ENCODE measurements at places on chromosomes 7 and 10.

GRCh38 chr7:142776206-142776844, 5.6 kb downstream of the PRSS2 start:
- DNase-seq = peak; percentile 80

DNA sequence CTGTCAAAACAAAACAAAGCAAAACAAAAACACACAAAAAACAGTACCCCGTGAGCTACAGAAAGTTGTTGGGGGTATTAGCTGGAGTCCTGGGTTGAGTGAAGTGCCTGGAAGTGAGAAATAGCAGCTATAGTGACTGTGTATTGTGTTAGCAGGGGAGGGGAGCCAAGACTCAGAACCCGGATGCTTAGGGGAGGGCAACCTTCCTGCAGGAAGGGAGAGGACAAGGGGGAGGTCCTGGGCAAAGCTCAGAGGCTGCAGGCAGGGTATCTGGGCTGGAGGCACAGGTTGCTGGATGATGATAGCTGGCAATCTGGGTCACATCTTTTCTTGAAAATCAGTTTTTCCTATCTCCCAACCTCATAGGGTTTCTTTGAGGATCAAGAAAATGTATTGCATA, 75.8 kb upstream of the PARD3 start:
- DNase-seq = peak; percentile 39

- DNase-seq = no peak
Measured at GRCh38 chr10:58322835-58323209, 12.0 kb upstream of the UBE2D1 start.

DNA sequence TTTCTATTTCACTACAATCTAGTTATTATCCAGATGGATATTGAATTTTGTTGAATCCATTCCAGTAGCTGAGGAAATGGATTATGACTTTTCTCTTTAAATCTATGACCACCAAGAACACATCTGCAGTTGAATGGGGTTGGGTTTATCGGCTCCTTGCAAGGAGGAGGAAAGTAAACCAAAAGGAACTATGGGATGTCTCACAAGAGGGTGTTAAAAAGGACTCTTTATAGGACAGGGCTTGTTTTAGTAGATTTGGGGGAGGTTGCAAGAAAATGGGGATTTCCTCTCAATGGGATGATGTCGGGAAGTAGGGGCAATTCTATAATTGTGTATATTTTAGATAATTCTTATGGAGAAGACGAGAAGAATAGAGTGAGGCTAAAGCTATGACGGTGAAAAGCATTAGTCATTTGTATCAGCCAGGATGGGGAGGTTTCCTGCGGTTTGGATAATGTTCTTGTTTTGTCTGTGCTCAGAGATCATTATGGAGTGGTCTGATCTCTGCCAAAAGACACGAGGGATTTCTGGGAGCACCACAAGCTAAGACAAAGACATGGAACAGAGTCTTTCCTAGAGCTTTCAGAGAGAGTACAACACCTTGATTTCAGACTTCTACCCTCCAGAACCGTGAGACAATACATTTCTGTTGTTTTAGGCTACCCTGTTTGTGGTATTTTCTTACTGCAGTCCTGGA, 5.3 kb upstream of the LRRC61 start:
- peak; percentile 81 for DNase-seq

- peak; percentile 31 for DNase-seq
Measured at GRCh38 chr10:12597788-12598765, 248.7 kb downstream of the CAMK1D start.

- DNase-seq = no peak
Measured at GRCh38 chr7:26629696-26630095, 234.7 kb downstream of the SKAP2 start.

DNA sequence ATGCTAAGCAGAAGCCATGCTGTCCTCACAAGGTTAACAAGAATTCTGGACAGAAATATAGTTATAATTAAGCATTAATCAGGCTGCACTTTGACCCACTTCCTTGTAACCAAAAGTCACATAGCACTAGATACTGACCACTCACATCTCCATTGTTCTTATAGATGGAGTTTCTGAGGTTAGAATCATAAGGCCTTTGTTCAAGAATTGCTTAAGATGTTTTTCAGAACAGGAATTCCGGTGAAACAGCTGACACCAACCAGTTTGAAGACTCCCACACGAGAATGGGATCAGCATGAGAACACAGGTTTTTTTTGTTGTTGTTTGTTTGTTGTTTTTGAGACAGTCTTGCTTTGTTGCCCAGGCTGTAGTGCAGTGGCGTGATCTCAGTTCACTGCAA, 488.3 kb upstream of the NRP1 start:
- peak; percentile 6 for DNase-seq

- peak; percentile 54 for DNase-seq
Measured at GRCh38 chr7:35596061-35596460, 98.9 kb downstream of the HERPUD2 start.

DNA sequence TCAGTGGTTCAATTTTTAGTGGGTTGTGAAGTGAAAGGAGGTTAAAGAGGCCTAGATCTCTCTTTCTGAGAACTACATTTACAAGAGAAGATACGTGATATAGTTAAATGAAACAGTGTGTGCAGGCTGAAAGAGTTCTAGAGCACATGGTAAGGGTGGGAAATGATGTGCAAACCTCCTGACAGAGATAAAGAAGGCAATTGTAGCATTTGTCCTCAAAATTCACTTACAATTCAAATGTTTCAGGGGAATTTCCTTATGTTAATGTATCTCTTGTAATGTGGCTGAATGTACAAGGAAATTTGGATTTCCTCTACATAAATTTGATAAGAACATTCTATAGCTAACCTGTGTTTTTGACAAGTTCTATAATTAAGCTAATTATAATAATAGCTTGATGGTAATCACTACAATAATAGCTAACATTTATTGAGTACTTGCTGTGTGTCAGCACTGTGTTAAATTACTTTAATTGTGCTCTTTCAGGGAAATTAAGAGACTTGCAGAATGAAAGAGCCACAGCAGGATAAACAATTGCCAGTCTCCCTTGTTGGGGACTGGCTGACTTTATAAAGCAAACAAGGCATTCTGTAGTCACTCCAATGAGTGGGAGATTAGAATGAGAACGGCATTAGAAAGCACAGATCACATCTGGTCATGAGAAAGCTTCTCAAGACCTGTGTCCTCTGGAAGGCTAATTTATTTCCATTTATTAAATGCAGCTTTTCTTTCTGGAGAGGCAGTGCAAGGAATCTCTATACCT, 139.7 kb upstream of the TMEM72 start:
- no peak for DNase-seq

DNA sequence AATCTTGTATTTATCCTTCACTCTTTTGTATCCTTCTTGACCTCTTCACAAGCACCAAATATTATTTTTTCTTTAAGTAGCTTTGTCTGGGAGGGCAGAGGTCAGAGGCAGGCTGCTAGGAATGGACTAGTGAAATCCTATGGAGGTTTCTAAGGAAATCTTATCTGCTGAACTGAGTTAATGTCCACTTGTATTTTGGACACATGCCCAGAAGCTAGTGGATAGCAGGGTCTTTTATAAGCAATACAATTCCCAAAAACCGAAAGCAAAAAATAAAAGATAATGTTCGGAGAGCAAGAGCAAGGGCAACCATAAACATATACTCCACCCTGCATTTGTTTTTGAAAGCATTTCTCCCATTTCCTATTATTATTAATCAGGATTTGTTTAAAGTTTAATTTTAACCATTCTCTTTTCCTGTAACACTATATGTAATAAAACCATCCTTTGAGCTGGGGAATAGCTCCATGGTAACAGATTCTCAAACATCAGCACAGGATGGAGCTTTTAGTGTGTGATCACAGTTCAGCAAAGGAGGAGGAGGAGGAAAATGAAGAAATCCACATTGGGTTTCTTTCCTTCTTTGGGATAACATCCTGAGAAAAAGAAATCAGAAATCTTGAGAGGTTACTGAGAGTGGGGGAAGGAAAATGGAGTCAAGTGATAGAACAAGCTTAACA, 328.2 kb upstream of the LRRN3 start:
- no peak for DNase-seq

- no peak for DNase-seq
Measured at GRCh38 chr7:72219500-72219899, 192.6 kb downstream of the CALN1 start.

- DNase-seq = peak; percentile 44
Measured at GRCh38 chr7:91551377-91552175, 287.3 kb downstream of the FZD1 start.

- peak; percentile 22 for DNase-seq
Measured at GRCh38 chr7:94763268-94763667, 107.3 kb upstream of the SGCE start.

- no peak for DNase-seq
Measured at GRCh38 chr7:37908221-37908788, 8.3 kb downstream of the SFRP4 start.

DNA sequence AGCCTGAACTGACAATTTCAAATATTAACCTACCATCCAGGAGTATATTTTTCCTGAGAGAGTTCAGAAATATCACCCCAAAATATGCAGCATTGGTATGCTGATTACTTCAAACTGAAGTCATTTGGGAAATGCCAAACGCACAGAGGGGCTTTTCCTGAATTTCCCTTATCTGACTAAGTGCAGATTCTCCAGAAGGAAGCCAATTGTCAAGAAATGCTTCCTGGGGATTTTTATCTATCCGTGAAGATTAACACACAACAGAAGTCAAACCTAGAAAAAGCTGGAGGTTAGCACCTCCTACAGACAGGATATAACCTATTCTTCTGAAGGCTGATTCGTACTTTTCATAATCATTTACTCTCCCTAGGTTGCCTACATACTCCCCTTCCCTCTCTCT, 91.0 kb downstream of the AKR1D1 start:
- DNase-seq = peak; percentile 49

GRCh38 chr10:26690731-26691475, 6.6 kb upstream of the PDSS1 start:
- DNase-seq = no peak

GRCh38 chr7:136976504-136977251, 108.2 kb downstream of the CHRM2 start:
- DNase-seq = no peak

GRCh38 chr10:58178811-58179210, 88.9 kb downstream of the IPMK start:
- no peak for DNase-seq

- no peak for DNase-seq
Measured at GRCh38 chr7:46291050-46291438, 370.0 kb upstream of the IGFBP3 start.

DNA sequence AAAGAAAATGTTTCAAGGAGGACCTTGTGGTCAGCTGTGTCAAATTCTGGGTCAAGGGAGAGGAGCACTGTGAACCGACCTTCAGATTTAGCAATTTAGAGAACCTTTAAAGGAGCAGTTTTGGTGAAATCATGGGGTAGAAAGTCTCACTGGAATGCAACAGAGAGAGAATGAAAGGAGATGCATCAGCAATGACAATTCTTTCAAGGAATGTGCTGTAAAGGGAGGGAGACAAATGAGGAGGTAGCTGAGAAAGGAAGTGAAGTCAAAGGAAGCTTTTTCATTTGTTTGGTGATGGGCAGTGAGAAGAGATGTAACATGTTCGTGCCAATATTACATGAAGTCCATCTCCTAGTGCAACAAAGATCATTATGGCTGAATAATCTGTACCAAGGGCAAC, 166.0 kb downstream of the TSPAN12 start:
- no peak for DNase-seq

- peak; percentile 57 for DNase-seq
Measured at GRCh38 chr10:116385994-116386809, 41.4 kb upstream of the PNLIPRP3 start.

DNA sequence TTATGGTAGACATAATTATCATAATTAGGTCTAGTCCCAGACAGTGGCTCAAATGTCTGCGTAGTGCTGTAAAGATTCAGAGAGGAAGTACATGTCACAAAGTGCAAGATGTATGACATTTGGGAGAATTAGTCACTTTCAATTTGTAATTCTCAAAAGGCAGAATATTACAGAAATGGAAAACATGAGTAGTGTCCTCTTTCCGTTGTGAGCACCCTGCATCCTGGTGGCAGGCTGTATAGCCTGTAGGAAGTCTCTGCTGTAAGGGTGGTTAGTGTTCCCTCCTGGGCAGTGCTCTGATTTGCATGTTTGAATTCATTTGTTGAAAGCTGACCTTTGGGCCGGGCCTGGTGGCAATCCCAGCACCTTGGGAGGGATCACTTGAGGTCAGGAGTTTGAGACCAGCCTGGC, 17.0 kb downstream of the CDK14 start:
- DNase-seq = peak; percentile 46

GRCh38 chr7:37410305-37411229, 38.1 kb downstream of the ELMO1 start:
- DNase-seq = no peak

DNA sequence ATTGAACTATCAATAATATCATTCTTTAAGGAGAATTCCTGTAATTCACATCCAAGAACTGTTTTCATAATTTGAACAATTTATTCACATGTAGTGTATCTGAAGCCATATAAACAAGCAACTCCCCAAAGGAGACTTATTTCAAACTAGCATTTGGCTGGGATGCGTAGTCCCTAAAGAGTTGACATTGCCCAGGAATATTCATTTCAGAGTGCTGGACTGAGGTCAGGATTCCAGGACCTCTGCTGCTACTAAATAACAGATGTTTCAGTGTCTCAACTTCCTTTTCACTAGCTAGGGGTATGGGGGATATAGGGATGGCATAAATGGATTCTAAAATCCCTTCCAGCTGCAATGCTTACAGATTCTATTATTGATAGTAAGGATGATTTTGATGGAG, 177.0 kb downstream of the TSPAN12 start:
- no peak for DNase-seq

DNA sequence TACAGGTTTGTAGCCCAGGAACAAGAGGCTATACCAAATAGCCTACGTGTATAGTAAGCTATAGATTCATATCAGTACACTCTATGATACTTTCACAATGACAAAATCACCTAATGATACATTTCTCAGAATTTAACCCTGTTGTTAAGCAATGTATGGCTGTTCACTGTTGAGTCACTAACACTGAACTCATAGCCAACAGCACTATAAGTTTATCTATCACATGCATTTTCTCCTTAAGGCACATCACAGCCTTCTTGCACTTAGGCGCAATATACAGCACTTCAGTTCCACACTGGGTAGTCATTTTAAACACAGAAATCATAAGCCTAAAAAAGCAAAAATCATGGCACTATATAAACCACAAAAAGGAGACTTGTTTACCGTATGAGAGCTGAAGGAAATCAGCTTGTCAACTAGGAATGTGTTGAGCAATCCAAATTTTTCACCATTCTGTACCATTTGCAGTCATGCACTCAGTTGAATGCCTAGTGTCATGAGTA, 45.6 kb downstream of the ZNF438 start:
- peak; percentile 39 for DNase-seq

GRCh38 chr7:22944022-22944421, 69.9 kb downstream of the HYCC1 start:
- DNase-seq = no peak

DNA sequence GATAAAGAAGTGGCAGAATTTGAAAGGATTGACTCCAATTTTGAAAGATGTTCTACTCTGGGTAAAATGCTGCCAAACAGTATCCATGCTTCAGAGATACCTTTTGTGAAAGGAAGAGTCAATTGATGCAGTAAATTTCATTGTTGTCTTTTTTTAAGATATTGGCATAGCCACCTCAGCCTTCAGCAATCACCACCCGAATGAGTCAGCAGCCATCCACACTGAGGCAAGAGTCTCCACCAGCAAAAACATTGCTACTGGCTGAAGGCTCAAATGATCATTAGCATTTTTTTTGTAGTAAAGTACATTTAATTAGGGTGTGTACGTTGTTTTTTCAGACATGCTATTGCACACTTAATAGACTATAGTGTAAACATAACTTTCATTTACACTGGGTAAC, 31.7 kb upstream of the CYP26C1 start:
- DNase-seq = no peak
